ENCODE measurements at places on chromosomes 16 and 17.

DNA sequence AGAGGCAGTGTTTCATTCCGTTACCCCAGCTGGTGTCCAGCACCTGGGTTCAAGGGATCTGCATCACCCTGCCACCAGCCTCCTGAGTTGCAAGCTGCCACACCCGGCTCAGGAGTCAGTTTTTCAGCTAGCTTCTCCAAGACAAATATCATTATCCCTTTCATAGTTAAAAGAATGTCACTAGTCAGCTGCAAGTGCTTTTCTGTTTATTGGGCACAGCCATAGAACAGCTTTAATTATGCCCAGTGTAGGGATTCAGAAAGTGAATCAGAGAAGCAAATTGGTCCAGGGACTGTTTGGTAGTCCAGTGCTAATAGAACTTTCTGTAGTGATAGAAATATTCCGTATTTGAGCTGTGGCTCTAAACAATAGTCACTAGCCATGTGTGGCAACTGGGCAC lies 2.9 kb upstream of the AOC3 start:
- no peak for DNase-seq

DNA sequence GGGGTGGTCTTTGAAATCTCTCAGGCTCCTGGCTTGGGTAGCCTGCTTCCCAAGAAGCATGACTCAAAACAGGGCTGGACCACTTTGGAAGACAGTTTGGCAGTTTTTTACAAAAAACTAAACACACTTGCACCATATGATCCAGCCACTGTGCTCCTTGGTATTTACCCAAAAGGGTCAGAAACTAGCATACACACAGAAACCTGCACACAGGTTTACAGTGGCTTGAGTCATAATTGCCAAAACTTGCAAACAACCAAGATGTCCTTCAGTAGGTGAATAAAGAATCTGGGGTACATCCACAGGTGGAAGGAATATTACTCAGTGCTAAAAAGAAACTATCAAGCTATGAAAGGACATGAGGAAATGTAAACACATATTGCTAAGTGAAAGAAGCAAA lies 323.2 kb upstream of the CDH5 start:
- DNase-seq = no peak

DNA sequence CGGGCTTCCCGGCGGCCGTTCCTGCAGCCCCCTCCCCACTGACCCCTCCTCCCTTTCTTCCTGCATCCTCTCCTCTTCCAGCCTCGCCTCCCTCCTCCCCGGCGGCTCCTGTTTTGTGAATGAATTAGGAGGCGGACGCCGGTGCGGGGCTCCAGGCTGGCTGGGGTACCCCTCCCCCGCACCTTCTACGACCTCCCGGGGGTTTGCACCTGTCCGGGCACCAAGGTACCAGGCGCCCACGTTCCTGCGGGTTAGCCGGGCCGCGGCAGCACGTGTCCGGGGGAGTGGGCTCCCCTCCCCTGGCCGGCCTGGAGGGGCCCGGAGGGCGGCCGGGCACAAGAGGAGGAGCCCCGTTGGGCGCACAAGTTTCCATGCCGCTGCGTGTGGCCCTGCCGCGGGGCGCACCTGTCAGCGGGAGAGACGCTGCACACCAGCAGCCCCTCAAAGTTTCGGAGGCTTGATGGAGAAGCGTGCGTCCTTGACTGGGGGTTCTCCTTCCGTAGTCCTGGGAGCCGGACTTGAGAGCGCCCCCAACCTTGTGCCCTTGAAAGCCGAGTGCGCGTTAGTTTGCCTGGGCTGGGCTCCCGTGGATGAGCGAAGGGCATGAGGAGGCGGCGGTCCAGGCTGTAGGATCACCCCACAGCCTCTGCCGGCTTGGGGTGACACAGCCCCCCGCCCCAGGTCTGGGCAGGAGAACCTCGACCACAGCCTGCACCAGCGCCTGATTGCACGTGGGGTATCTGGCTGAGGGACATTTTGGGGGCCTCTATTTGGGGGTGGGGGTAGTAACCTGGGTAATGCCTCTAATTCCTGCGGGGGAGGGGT lies 1.2 kb downstream of the HAS3 start:
- DNase-seq = peak; percentile 65

DNA sequence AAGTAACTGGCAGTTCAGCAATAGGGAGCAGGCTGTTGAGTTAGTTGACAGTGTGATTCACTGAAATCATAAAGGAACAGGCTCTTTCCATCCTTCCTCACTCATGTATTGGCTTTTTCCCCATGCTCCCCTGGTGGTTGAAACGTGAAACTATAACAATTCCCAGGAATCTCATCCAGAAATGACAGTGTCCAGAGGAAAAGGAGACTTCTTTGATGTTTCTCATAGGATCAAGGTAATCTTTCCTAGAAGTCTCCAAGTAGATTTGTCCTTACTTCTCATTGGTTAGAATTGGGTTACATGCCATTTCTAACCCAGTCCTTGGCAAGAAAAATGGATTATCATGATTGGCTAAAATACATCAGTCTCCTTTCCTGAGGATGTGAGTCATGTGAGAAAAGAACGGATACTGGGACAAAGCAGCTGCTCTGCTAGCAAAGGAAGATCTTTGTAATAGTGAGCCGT lies 14.4 kb downstream of the TTC19 start:
- DNase-seq = no peak

DNA sequence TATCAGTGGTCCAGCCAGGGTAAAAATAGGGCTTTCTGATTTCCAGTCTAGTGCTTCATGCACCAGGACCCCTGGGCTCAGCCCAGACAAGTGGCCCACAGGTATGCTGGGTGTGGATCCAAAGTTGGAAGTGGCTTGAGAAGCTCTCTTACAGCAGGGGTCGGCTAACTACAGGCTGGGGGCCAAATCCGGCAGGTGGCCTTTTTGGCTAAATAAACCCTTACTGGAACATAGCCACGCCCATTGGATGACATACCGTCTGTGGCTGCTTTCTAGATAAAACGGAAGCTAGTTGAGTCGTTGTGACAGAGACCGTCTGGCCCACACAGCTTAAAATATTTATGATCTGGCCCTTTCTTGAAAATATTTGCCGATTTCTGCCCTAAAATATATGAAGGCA lies 119.0 kb upstream of the CDC42EP4 start:
- DNase-seq = no peak
